ENCODE measurements at places on chromosomes 5 and 9. TPM values are rescaled to one million over a fixed set of nuclear protein-coding genes. Genes with fewer than 3 reads are reported as not detected.

FOXD4L3 gene
- not detected for total RNA-seq

DOLK gene
- total RNA-seq: 27.4 TPM

DDX4 gene
- not detected for total RNA-seq

ADAMTS16 gene
- not detected for total RNA-seq

CBY3 gene
- total RNA-seq: not detected

LEAP2 gene
- 0.18 TPM for total RNA-seq

BAAT gene
- total RNA-seq: not detected

PHF24 gene
- total RNA-seq: 0.16 TPM

PCAT7 gene
- total RNA-seq: 0.09 TPM

TPPP gene
- total RNA-seq: not detected

BASP1 gene
- 18.5 TPM for total RNA-seq

RASGRF2 gene
- 3.3 TPM for total RNA-seq

FAM81B gene
- total RNA-seq: not detected

SLCO6A1 gene
- total RNA-seq: not detected

ISL1 gene
- total RNA-seq: 0.18 TPM

PTGDS gene
- total RNA-seq: 27.6 TPM

SPAAR gene
- total RNA-seq: not detected

SLC45A2 gene
- total RNA-seq: 0.09 TPM

KCNMB1 gene
- total RNA-seq: not detected

TMC1 gene
- 0.36 TPM for total RNA-seq

MARVELD2 gene
- total RNA-seq: 0.63 TPM

INSL4 gene
- total RNA-seq: not detected

IFT74 gene
- 19.2 TPM for total RNA-seq

CCL21 gene
- not detected for total RNA-seq

LMX1B gene
- not detected for total RNA-seq

PCA3 gene
- not detected for total RNA-seq

C5orf58 gene
- total RNA-seq: not detected

PRRX2 gene
- total RNA-seq: 36.1 TPM

ABCA2 gene
- 21.0 TPM for total RNA-seq

PIP5K1B gene
- total RNA-seq: not detected

CFAP90 gene
- not detected for total RNA-seq

ADAM19 gene
- total RNA-seq: 11.2 TPM

UNC13B gene
- 10.1 TPM for total RNA-seq

DROSHA gene
- total RNA-seq: 55.8 TPM

SLC6A19 gene
- not detected for total RNA-seq

LCN1 gene
- not detected for total RNA-seq

EDIL3 gene
- total RNA-seq: 48.1 TPM
